WTC11 (cell line): ENCODE measurements at places on chromosomes 6 and 20. TPM values are rescaled to one million over a fixed set of nuclear protein-coding genes. Genes with fewer than 3 reads are reported as not detected.

DNA sequence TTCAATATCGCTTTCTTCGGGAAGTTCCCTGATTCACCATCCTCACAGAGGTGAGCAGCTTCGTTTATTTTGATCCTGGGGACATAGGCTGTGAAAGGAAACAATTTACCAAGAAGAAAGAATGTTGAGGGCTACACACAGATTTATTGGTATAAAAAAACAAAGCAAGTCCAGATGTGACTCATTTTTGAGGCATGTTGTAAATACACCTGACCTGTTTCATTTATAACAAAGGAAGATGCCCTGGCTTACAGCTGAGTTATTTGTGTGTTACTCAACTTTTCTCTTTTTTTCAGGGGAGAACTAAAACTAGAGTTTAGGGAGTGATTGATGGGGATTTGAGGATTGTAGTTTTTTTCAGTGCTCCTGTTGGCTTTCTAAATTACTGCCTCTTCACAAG lies 489.5 kb downstream of the CBLN4 start:
- DNase-seq, result no peak

DNA sequence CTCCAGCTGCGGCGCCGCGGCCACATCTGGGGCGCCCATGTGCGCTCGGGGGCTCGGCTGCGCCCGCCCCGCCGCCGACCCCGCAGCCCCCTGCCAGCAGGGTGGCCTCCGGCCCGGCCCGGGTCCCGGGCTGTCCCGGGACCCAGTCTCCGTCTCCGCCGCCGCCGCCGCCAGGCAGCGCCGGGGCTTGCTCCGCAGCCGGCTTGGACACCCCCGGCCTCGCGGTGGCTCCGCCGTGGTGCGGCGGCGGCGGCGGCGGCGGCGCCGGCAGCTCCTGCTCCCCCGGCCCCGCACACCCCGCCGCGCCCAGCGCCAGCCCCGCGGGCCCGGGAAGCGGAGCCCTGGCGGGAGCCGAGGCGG lies 219 bp downstream of the ISM1 start:
- no peak for DNase-seq

DNA sequence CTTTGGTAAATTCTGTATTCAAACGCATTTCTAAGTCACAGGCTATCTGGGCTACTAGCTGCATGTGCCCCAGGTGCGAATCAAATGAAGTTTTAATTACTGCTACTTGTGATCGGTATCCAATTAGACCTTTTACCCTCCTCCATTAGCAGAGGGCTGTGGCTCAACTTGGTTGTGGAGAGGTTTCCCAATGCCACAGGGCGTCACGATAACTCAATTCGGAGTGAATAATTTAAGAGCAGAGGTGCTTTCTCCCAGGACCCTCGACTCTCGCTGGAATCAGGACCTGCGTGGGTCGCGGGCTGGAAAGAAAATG lies 640 bp downstream of the SAYSD1 start:
- no peak for DNase-seq

DNA sequence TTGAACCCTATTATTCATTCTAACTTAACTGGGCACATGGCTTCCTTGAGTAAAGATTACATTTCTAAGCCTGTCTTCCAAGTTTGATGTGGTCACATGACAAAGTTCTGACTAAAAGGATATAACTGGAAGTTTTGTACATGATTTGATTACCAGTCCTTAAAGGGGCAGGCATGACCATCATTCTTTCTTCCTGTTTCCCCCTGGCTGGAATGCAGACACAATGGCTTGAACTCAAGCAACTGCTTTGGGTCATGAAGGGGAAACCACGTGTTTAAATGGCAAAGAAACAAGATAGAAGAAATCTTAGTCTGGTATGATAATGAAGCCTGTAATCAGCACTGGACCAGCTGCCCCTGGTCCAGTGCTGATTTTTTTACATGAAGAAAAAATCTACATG lies 15.6 kb upstream of the SHLD1 start:
- DNase-seq, result no peak

- DNase-seq, result no peak
Observed at GRCh38 chr6:107539409-107539808, 49.5 kb downstream of the SOBP start.

DNA sequence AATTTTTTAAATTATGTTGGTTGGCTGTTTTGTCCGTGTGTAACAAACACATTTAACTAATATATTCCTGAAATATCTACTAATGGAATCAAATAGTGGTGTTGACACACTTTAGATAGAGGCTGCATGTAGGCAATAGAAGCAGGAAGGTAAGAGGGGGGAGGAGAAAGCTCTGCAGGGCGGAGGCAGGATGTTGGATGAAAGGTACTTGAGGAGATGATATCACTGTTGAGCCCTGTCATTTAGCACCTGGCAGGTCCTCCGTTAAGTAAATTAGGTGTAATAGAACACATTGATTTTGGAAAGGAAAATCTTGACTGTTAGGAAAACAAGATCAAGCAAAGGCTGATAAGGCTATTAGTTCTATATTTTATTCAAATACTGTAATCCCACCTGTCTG lies 618.7 kb downstream of the PKHD1 start:
- no peak for DNase-seq

- DNase-seq, result no peak
Observed at GRCh38 chr6:137783710-137784109, 83.3 kb upstream of the TNFAIP3 start.

DNA sequence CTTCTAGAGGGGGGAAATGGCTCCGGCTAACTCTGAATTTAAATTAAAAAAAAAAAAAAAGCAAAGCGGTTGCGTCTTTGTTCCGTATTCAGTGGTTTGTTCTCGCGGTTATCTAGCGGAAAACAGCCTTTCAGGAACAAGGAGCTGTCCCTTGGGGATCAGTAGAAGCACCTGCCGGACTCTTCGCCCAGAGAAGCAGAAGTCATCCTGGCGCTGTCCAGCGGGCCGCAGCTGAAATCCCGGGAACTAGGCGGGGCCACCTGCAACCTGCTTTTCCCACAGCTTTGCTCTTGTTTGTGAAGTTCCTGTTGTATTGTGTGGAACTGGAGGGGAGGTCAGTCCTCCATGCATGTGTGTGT lies 43.9 kb upstream of the GJE1 start:
- DNase-seq, result peak; percentile 84

GRCh38 chr6:167330750-167331149 lies 5.9 kb downstream of the TTLL2 start:
- no peak for DNase-seq

- DNase-seq, result no peak
Observed at GRCh38 chr20:10554285-10554684, 119.2 kb downstream of the SLX4IP start.

DNA sequence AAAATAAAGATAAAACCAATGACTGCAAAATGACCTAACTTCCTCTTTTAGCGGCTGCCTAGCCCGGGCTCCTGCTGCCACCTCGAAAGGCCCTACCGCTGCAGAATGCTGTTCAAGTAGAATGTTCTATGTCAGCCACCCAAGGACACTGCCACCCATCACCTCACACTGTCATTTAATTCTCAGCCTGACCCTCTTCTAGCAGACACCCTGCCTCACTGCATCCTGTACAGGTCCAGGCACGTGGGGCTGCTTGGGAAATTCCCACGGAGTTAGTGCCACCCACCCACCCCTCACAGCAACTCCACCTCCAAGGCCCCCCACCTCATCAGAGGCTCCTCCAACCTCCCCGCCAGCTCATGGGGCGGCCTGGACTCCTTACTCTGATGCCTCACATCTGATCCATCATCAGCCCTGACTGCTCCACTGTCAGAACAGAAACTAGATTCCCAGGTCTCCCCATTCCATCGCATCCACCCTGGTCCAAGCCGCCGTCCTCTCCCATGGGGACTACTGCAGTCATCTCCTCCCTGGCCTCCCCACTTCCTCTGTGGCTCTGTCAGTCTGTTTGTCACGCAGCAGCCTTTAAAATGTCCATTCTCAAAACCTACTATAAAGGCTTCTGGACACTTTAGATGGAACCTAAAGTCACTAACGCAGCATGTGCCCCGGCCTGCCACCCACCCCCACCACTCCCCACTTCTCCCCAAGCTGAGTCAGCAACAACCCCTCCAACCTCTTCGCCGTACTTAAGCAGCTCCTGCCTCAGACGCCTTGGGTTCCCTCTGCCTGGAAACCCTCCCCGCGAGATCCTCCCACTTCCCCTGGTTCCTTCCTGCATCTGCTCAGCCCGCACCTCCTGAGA lies 17.0 kb downstream of the NFATC2 start:
- DNase-seq, result no peak

- DNase-seq, result no peak
Observed at GRCh38 chr6:30327232-30327746, 562 bp downstream of the TRIM39 start.

- DNase-seq, result no peak
Observed at GRCh38 chr6:25017486-25017885, 81.7 kb upstream of the RIPOR2 start.

DNA sequence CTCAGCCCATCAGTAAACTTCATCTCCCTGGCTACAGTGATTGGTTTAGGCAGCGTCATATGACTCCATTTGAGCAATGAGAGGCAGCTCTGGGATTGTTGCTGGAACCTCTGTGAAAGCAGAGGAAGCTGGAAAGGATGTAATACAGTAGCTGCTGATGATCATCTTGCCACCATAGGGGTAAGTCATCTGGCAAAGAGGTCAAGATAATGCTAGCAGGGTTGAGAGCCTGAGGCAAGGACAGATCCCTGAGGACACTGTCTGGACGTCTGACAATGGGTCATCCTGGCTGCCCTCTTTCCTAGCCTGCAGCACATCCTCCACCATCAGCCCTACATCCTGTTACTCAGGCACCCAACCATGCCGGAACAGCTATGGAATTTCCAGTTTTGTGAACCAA lies 25.5 kb upstream of the FKBP1A start:
- no peak for DNase-seq

- DNase-seq, result peak; percentile 28
Observed at GRCh38 chr20:16576219-16576618, 3.0 kb upstream of the KIF16B start.

DNA sequence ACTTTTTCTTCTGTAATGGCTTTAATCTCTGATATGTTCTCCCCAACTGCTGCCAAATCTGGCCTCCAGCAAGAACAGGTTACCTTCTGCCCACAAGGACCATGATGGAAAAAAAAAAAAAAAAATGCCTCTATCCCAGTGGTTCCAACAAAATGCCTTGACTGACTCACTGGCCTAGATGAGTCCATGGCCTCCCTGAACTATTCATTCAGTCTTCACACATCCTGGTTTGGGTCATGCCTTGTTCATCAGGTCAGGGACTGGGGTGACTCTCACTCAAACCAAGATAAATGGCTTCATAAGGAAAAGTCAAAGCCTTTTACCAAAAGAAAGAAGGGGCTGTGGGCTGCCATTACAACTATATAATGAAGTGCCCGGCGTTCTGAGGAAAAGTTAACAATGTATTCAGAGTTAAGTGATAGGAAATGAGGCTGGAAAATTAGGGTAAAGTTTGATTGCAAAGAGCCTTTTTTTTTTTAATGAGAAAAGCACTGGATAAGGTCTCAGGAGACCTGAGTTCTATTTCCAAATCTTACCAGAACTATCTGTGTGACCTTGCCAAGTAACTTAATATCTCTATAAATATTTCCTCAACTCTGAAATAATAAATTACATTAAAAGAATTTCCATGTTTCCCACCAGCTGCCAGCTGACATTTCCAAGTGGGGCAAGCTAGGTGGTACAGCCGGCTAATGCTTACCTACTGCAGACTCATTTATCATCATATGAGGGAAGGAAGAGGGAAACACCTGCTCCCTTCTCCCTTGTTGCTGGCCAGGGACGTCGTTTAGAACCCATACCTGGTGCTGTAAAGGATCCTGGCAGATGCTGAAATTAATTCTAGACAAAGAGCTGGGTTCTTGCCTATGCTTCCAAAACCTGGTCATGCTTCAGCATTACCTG lies 380.0 kb upstream of the MARCKS start:
- no peak for DNase-seq

DNA sequence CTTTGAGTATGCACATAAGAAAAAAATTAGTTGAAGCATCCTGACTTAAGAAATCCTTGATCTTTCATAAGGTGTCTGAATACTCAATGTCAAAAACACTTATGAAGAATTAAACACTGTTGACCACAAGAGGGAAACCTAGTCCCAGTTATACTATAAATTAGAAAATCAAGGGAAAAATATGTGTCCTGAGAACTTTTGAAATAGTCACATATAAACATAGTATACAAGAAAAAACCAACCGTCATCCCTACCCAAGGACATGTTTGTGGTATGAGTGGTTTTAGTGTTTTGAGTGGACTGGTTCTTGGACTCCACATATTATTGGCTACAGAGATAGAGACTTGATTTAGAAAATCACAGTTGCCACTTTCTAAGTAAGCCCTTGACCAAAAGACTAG lies 7.6 kb upstream of the HLA-DRA start:
- DNase-seq, result no peak

DSP gene
- 74.5 to 77.0 TPM (median 76.1 TPM) in 3 replicates for total RNA-seq

OVOL2 gene
- 9.8 to 11.0 TPM (median 10.4 TPM) in 3 replicates for total RNA-seq

TMEM74B gene
- total RNA-seq, result 7.3 to 10.9 TPM (median 8.4 TPM) in 3 replicates

HSPA1A gene
- total RNA-seq, result 57.2 to 80.1 TPM (median 75.8 TPM) in 3 replicates

NR2E1 gene
- total RNA-seq, result not detected in 3 replicates

ENPP5 gene
- total RNA-seq, result 9.1 to 10.8 TPM (median 9.3 TPM) in 3 replicates

TFAP2C gene
- total RNA-seq, result 18.4 to 23.7 TPM (median 19.8 TPM) in 3 replicates

FOXF2 gene
- 0.07 to 0.11 TPM in 2 of 3 replicates, not detected in the other for total RNA-seq

SLC35F1 gene
- total RNA-seq, result 9.2 to 11.0 TPM (median 9.4 TPM) in 3 replicates
